Stimulated activated CD8-positive, alpha-beta memory T cell treated with anti-CD3 and anti-CD28 coated beads, Interleukin-4, amount 100 ng/mL, for 4 hours (primary cell): ENCODE measurements at places on chromosomes 1 and 21.

- no peak for DNase-seq
Observed at GRCh38 chr1:6911974-6912373, 126.7 kb downstream of the CAMTA1 start.

DNA sequence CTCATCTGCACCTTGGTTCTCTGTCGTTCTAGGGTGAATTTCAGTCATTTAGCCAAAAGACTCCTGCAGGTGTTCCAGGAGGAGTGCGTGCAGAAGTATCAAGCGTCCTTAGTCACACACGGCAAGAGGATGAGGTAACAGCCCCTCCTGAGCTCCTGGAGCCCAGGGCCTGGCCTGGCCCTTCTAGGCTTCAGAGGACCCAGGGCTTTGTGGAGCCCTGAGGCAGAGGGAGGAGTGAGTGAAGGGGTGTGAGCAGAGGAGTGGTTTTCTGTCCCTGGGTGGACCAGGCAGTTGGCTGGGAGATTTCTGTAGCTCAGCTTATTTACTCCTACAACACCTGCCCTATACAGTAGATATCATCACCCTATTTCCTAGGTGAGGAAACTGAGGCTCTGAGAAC lies 15.7 kb upstream of the RASSF5 start:
- DNase-seq, result no peak

GRCh38 chr21:40985370-40985769 lies 138.4 kb upstream of the DSCAM start:
- no peak for DNase-seq

GRCh38 chr1:4851385-4852065 lies 197.1 kb downstream of the AJAP1 start:
- no peak for DNase-seq

- DNase-seq, result no peak
Observed at GRCh38 chr1:176501599-176501998, 38.6 kb downstream of the PAPPA2 start.

DNA sequence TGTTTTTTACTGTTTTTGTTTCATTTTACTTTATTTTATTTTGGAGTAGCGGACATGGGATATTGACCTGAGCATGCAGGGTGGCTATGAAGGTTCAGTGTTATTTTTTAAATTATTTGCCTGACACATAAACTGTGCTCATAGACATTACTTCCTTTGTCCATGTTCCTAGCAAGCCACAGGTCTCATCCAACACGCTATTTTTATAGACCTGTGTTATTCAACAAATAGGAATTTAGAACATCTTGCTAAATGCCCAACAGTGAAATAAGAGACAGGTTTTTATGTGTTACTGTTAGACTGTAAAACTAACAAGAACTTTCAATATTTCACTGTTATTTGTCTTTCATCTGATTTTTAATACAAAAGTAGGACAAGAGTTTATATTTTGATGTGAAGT lies 756.4 kb downstream of the KCNT2 start:
- DNase-seq, result no peak

- no peak for DNase-seq
Observed at GRCh38 chr1:20185834-20186782, at the start of the genes PLA2G2C and UBXN10. TSS of gene PLA2G2C (minus strand) at chr1:20186518. CDS start at chr1:20177363, 9,155 bp downstream. TSS of gene UBXN10 (plus strand) at chr1:20186096. CDS start at chr1:20190562, 4,466 bp downstream.

GRCh38 chr1:51236531-51237350 lies 668 bp downstream of the RNF11 start:
- DNase-seq, result peak; percentile 18

DNA sequence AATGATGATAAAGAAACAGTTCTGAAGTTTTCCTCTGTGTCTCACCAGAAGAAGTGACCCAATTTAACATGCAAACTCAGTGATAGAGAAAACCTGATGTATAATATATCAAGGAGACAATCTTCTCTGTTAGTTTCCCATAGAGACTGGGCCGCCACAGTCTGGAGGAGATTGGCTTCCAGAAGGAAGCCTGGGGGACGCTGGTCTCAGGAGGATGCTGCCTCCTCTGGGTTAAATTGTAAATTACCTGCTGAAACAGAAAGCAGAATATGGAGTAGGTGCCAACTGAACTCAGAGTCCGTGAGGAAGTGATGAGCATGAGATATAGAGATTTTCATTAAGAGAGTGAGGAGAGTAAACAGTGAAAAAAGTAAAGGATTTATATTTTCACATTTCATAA lies 15.8 kb downstream of the OR14I1 start:
- DNase-seq, result no peak
